GM23248 (cell line): ENCODE measurements at places on chromosomes 7 and 10.

- no peak for DNase-seq
These were observed 1.4 kb downstream of the FXYD4 start for GRCh38 chr10:43372765-43373361.

DNA sequence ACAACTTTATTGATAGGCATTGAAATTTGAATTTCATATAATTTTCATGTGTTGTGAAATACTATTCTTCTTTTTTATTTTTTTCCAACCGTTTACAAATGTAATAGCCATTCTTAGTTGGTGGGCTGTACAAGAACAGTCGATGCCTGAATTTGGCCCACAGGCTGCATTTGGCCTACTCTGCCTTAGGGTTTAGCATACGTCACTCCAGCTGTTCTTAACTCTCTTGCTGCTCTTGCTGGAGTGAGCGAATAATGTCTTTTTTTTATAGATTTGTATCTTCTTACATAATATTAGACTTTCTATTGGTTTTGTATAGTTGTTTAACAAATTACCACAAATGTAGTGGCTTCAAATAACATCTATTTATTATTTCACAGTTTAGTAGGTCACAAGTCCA is 163.4 kb upstream of the MKI67 start:
- DNase-seq, result no peak

- no peak for DNase-seq
These were observed 212.8 kb downstream of the ANK3 start for GRCh38 chr10:60176925-60177324.

GRCh38 chr10:84876116-84876999 is 548.0 kb downstream of the CCSER2 start:
- no peak for DNase-seq

- no peak for DNase-seq
These were observed 39.8 kb downstream of the ITPRID1 start for GRCh38 chr7:31553661-31554081.

DNA sequence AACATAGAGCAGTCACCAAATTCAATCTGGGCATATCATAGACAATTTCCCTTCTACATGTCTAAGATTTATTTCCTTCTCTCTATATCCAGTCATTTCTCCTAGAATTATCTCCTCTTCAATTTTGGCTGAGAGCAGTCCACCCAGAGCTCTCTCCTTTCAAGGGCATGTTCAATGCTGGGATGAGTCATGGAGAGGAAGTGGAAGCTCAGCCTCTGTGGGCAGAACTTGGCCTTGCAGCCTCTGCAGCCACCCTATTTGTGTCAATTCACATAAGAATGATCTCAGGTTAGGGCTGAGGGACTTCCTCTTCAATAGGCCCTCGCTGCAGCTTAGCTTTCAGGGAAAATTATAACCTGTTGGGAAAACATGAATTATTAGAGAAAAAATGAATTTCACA is 560.8 kb downstream of the POM121L12 start:
- no peak for DNase-seq

- peak; percentile 69 for DNase-seq
These were observed 52.8 kb downstream of the ARHGAP22 start for GRCh38 chr10:48551861-48552591.

GRCh38 chr7:132536654-132537395 is 39.4 kb downstream of the PLXNA4 start:
- peak; percentile 51 for DNase-seq

- no peak for DNase-seq
These were observed 218.2 kb upstream of the KLF14 start for GRCh38 chr7:130951976-130952876.

DNA sequence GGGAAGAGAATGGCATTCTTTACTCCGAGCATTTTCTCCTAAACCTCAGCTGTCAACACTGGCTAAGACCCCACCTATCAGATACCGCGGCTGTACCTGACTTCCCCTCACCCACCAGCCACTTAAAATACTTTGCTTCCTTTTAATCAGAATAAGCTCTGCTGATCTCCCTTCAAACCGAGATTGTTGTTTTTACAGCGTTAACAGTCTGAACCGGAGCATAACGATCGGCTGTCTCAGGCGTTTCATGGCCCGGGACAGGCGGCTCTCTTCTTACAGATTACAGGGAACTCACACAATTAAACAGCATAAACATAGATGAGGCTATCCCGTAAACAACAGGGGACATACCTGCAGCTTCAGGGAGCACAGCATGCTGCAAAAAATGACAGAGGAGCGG is 174.3 kb upstream of the RNF32 start:
- no peak for DNase-seq

DNA sequence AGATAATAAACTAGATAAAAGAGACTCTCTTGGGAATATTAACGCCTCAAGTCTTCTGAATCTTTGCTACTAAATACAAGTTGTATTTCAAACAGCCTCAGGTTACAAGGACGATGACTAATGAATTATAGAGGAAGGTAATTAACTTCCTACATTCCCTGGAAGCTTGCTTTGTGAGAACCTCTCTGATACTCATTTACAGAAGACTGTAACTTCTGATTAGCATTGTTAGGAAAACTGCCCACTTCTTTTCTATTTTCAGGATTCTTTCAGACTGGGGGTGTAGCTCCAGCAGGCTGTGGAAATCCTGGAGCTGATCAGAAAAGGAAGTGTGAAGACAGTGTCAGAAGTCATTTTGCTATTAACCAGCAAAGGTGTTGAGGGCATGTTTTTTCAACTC is 316.7 kb upstream of the NPSR1 start:
- DNase-seq, result peak; percentile 27

DNA sequence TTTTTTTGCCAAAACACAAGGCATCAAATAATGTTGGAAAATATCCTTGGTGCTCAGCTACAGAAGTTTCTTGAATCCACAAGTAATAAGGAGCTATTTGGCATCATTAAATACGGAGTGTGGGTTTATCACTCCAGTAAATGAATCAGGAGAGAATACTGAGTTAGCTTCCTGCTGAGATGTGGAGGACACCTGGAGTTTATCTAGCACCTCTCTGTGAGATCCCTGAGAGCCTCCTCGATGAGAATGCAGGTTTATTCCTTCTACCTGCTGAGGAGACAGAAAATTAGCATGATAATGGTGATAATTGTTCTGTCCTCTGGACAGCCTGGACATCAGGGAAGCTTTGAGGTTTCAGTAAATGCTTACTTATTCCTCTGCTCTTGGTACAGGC is 40.5 kb downstream of the NRG3 start:
- no peak for DNase-seq

DNA sequence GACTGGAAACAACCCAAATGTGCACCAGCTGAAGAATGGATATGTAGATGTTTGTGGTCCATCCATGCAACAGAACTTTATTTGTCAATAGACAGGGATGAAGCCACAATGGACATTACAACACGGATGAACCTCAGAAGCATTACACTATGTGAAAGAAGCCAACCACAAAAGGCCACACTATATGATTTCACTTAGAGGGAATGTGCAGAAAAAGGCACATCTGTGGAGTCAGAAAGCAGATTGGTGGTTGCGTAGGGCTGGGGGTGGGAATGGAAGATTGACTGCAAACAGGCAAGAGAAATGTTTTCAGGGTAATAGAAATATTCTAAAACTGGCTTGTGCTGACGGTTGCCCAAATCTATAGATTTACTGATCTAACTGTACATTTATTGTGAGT is 34.3 kb upstream of the WASHC2A start:
- peak; percentile 83 for DNase-seq

DNA sequence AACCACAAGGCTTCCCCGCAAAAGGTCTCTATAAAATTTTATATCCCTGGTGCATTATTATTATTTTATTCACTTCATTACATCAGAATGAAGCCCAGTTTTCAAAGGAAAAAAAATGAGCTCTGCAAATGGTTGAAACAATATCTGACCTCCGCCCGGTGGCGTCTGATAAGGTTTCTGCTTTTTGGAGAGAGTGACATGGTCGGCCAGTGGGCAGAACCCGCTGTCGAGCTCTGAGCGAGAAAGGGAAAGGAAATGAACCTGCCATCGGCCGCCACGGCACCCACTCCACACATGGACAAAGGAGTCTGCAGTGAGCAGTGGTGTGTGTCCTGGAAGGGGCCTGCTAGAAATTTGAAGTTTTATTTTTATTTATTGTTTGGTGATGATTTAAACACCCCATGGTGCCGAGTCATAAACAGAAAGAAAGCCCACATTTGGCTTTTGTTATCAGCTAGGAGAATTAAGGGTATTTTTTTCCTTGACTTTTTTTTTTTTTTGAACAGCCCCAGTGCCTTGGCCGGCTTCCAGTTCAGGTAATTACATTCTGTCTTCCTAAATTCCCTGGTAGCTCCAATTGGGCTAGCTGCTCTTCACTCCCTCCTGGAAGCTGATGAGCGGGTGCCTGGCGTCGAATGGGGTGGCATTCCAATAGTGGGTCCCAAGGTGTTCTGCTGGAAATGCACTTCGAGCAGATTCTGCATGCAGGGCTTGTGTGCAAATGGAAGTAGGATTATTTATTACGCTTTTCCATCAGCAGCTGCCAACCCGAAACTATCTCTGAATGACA is 149.4 kb upstream of the MKI67 start:
- DNase-seq, result no peak

GRCh38 chr10:113305871-113306270 is 247.0 kb upstream of the HABP2 start:
- peak; percentile 78 for DNase-seq

DNA sequence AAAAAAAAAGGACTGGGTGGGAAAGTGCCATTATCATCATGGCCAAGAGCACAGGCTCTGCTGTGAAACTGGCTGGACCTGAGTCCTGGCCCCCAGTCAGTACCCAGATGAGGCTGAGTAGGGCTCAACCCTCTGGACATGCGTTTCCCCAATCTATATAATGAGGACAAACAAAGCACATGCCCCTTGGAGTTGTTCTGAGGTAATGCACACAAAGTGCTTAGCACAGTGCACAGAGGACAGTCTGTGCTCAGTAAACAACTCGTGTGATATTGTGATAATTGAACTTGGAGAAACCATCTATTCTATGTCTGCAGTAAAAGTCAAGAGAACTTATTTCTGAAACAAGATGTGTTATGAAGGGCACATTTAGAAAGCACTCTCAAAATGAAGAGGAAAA is 138.8 kb downstream of the KCNMA1 start:
- DNase-seq, result no peak

GRCh38 chr7:78090616-78091015 is 292.0 kb downstream of the PHTF2 start:
- DNase-seq, result peak; percentile 26

- no peak for DNase-seq
These were observed 94.3 kb downstream of the IDE start for GRCh38 chr10:92479547-92479946.

DNA sequence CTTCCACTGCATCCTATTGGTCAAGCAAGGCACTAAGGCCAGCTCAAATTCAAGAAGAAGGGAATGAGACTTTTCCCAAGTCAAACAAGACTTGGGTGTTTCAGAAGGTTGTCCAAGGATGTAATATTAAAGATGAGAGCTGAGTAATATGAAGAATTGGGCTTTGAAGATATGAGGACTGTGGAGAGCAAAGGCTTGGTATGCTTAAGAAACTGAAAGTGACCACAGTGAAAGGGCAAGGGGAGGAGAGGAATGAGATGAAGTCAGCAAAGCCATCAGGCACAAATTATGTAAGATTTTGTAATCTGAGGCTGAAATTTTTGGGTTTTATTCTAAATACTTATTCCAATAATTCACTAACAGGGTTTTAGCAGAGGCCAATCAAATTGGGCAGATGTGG is 38.6 kb upstream of the NPY start:
- no peak for DNase-seq

- peak; percentile 74 for DNase-seq
These were observed 2.1 kb downstream of the TRDMT1 start for GRCh38 chr10:17199351-17199804.

GRCh38 chr10:98589691-98590090 is 143.0 kb upstream of the HPS1 start:
- DNase-seq, result peak; percentile 40
